ENCODE measurements at places on chromosomes 16 and 17.
A peak's percentile ranks its signal among the peaks of the same experiment; 100 is the strongest.

DNA sequence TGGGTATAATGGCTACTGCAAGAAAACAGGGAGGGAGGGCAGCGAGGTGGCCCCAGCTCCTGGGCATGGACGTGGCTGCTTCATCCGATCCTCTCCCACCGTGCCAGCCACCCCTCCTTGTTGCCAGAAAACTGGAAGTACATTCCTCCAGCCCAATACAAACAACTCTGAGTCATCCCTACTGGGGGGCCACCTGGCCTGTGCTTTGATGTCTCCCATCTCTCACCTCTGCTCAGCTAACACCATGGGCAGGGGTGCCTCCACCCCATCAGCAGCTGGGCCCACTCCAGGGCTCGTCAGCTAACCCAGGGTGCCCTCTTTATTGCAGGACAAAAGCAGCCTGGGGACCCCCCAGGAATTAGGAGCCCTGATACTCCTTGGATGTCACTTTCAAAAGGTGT lies 2.0 kb downstream of the RHBDF2 start:
- no peak for DNase-seq

GRCh38 chr16:29662729-29663015 lies 375 bp upstream of the SPN start:
- peak; percentile 40 for DNase-seq

DNA sequence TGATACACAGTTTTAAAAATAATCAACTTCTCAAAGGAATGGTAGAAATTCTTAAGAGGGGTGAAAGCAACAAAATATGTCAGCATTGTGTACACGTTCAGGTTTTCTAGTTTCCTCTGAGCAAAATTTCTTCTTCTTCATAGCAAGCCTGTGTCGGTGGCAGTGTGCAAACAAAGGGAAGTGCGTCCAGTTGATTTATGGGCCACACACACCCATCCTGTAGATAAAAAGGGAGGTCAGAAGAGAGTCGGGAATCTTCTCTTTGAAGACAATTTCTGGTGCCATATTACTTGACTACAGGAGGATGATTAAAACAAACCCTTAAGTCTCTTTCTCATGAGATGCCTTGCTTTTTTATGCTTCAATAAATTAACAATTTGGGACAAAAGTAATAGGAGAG lies 484.1 kb upstream of the SALL1 start:
- no peak for DNase-seq

- DNase-seq, result no peak
Observed at GRCh38 chr17:2240541-2240940, 63.0 kb downstream of the SMG6 start.

DNA sequence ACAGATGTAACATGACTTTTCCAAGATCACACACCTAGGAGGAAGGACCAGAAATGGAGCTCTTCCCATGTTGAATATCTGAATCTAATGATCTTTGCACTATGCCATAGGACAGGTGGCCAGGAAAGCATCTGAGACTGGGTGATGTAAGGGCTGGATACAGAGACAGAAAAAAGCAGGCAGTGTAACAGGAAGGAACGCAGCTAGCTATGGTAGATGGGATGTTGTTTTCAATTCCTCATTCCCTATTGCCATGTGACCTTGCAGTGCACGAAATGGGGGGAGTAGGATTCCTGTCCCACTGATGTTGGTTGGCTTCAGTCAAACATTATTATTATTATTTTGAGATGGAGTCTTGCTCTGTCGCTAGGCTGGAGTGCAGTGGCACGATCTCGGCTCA lies 3.7 kb upstream of the NPIPB15 start:
- DNase-seq, result no peak

- DNase-seq, result no peak
Observed at GRCh38 chr16:81543571-81543970, 99.0 kb downstream of the CMIP start.

- DNase-seq, result no peak
Observed at GRCh38 chr17:29016345-29017210, 10.7 kb upstream of the SEZ6 start.

DNA sequence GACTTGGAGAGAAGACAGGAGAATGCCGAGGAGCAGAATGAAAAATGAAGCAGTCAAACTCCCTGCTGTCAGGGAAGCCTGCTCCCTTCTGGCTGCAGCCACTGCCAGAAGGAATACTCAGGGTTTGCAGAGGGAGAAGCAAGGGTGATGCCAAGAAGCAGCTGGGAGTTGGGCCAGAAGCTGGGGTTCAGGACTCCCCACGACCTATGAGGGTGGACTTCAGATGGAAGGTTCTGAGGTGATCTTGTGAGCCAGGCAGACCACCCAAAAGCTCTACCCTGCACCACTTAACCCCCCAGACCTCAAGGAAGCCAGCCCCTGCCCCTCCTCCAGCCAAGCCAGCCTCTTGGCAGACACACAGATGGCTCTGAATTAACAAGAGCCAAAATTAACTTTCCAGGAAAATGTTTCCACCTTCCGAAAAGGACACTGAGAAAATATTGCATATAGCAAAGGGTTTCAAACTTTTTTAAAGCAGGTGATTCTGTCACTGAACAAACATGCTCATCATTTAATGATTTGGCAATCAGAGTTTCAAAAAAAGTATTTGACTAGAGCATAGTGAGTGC lies 126.0 kb upstream of the ERCC4 start:
- DNase-seq, result no peak

- DNase-seq, result no peak
Observed at GRCh38 chr16:27107185-27107592, 40.5 kb downstream of the C16orf82 start.

DNA sequence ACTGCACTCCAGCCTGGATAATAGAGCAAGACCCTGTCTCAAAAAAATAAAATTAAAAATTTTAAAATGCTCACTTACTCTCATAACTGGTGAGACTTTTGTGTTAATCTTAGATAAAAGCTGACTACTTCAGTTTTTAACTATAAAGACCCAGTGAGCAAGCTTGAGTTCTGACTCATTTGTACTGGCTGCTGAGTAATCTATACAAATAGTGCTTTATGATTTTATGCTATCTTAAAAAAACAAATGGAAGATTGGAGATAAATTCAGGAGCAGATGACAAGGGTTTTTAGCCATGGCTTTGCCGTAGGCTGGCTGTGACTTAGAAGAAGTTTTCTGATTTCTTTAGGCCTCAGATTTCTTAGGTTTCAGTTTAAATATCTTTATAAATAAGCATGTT lies 30.5 kb downstream of the SNTB2 start:
- DNase-seq, result no peak

- no peak for DNase-seq
Observed at GRCh38 chr16:10003486-10003885, 178.7 kb downstream of the GRIN2A start.

DNA sequence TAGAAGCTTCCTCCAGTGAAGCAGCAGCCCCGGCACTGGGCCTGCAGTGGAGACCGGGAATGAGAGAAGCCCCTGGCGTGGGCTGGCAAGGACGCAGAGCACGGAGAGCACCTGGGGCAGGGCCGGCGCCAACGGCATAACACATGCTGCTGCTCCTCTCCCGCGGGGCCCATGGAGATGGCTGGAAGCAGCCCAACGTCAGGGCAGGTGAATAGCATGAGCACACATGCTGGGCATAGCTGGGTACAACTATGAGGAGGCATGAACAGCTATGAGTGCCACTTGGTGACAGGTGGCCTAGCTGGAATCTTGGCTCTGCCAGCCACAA lies 46.4 kb downstream of the IRF8 start:
- DNase-seq, result no peak

DNA sequence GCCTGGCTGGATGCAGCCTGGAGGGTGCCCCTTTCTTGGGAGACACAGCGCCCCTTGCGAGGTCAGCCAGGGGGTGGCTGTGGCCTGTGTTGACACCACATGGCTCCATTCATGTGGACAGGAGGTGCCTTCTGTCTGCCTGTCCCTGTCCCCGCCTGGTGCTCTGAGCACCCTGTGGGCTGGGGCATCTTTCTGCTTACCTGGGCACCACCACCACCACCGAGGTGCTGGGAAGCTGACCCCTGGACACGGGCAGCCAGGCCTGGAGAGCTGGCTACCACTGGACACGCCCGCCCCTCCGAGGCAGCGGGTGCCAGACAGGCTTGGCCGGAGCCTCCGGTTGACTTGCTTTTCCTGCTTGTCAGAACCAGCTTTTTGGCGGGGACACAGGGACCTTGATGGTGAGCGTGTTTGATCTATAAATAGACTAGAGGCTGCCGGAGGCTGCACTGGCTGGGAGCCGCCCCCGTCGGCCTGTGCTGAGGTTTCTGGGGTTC lies 121.3 kb upstream of the GSE1 start:
- DNase-seq, result no peak

DNA sequence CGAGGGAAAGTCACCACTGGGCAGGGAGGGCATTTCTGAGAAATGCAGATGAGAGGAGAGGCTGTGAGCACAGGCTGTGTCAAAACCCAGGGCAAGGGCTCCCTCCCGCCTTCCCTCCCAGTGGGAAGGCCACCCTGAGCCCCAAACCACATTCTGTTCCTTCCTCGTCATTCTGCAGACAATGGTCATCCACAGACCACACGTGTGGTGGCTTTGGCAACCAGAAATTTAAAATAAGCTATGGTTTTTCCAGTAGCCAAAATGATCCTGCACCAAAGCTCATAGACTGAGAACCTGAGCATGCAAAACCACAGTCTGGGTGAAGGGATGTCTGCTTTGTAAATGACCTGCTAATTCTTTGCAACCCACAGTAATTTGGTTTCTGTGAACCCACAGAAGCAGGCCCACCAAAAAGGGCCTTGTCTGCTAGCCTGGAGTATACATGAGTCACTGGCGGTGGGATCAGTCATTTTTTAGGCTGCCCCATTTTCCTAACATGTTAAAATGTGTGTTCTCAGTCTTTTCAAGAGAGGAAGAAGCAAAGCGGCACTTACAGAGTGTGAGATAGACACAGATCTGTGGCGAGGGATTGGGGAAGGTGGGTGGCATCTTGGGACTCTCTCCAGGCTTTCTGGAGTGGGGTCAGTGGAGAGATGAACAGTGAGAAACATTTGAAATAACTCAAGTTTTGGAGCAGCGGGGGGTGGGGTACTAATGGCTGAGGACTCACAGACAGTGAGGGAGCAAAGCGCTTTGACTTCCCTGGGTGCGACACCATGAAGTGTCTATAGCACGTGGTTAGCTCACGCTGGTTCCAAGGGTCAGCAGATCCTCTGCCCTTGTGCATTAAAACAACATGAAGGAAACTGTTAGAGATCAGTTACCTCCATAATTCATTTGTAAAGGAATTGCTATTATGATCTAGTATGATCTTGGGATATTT lies 20.5 kb downstream of the GRB7 start:
- DNase-seq, result no peak

DNA sequence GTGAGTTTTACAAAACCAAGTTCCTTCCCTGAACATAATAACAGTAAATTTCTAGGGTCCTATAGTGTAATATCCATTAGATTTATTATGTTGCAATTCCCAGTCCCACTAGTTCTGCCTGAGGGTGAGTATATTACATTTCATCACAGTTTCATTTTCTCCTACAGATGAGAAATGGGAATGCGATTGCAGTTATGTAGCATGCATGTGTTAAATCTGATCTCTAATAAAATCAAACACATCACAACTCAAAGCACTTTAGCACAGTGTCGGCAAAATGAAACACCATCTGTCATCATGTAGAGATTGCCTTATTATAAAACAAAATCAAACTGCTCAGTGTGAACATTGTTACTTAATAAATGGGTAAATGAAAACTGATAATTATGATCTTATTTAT lies 180.5 kb upstream of the TOX3 start:
- peak; percentile 26 for DNase-seq

DNA sequence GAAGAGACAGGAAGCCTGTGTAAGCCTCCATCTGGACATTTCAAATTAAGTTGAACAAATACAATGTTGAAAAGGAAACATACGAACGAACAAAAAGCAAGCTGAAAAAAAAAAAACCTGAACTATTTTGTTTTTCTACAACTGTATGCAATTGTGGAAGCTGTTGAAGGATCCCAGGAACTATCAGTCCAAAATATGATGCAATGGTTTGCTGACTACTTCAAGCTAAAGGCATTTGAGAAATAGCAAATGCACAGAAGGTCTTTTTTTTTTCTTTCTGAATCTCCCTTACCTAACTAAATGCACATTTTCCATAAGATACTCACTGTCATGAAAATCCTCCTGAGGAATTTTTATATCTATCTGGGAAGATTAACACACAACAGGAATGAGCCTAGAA lies 40.2 kb downstream of the MAF start:
- no peak for DNase-seq

DNA sequence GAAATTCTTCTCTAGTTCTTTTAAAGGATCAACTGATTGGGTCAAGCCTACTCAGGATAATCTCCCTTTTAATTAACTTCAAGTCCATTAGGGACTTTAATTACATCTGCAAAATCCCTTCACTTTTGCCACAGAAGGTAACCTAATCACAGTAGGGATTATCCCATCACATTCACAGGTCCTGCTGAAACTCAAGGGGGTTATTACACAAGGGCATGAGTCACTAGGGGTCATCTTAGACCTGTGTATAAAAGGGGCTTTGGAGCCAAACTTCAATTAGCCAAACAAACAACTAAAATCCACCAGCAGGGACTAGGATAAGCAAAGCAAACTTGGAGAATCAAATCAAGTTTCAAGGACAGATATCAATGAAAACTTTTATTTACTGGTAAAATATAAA lies 19.4 kb downstream of the CIAPIN1 start:
- DNase-seq, result no peak

DNA sequence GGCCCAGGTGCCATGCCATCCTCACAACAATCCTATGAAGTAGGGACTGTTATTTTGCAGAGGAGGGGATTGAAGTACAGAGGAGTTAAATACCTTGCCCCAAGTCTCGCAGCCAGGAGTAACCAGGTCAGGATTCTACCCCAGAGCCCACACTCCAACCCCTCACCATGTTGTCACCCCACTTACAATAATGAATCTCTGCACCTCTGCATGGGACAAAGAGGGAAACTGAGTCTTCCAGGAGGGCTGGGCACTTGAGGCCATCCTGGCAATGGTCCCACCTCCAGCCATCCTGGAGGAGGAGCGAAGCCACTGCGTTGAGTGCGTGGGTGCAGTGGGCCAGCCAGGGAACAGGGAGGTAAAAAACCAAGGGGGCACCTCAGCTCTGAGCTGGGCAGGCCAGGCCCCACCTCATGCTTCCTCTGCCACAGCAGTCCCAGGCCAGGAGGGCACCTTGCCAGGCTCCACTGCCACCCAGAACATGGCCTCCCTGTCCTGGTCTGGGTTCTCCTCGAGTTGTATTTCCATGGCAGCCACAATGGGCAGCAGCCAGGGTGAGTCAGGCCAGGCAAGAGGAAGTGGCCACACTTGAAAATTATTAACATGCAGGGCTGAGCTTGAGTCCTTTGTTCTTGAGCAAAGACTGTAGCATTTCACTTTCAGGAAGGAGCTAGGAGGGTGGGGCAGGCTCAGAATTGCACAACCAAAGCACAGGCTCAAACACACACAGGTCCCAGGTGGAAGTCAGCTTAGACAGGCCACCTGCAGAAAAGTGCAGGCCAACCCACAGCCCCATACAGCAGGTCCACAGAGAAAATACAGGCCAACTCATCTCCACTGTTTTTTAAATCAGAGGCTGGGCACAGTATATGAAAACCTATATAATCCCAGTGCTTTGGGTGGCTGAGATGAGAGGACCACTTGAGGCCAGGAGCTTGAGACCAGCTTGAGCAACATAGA lies 52.1 kb downstream of the CUEDC1 start:
- peak; percentile 95 for DNase-seq

GRCh38 chr17:51425773-51426172 lies 165.4 kb downstream of the UTP18 start:
- DNase-seq, result no peak

- DNase-seq, result no peak
Observed at GRCh38 chr16:48421741-48422140, 36.5 kb upstream of the SIAH1 start.

All from CD14-positive monocyte (primary cell).